ENCODE measurements at places on chromosomes 3 and 15. TPM values are rescaled to one million over a fixed set of nuclear protein-coding genes. Genes with fewer than 3 reads are reported as not detected.

DNA sequence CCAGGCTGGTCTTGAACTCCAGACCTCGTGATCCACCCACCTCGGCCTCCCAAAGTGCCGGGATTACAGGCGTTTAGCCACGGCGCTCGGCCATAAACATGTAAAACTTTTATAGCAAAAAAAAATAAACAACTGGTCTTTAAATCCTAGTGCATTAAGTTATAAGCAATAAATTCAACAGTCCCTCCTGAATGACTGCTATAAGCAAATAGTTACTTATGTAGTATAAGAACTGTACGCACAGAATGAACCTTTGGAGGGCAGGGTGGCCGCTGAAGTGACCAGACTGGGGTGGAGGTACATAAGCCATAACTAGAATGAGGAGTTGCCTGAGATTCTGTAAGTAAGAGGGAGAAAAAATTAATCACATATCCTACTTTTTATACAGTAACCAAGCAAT is 12.6 kb downstream of the CCDC14 start:
- DNase-seq: no peak

DNA sequence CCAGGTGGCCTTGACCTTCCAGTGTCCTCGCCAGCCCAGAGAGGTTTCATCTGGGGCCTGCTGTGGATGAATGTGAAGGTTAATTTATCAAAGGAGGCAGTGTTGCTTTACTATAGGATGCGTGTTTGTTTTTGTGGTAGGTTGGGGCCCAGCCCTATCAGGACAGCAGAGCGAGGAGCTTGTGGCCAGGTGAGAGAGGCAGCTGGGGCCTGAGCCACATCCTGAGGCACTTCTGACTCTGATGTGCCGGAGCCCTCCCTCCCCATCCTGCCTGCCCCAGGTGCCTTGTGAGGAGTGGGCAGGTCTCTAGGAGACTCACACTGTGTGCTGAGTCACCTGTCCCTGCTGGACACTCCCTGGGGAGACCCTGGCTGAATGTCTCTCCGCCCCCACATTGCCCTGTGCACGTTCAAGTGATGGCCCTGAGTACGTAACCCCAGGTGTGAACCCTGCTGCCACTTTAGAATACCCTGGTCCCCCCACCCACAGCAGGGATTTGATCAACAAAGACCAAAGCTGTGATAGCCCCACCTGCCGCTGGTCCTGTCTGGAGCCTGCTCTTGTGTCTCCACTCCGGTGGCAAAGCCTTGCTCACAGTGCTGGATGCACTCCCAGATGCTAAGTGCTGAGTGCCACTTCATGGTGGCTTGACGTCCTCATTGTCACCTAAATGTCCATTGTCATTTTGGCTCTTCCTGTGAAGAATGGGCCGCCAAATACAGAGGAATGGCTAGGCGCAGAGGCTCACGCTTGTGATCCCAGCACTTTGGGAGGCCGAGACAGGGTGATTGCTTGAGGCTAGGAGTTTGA is 16.0 kb downstream of the FBLN2 start:
- DNase-seq: no peak

Gene CPN2
- not detected for polyA plus RNA-seq

DNA sequence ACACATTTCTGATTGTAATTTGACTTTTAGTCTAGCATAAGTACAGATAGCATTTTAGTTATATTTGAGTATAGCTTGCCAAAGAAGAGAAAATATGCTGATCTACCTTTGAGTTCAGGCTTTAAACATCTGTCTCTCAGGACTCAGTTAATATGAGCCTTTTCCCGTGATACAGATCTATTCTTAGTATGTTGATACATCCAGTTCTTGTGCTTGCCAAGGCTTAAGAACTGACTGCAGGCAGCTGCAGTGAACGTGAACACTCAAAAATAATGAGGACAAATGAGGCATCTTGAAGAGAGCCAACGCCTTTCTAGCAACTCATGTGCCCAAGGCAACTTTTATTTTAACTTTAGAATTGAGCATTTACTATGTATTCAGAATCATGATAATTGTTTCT is 325.5 kb downstream of the SI start:
- no peak for DNase-seq

DNA sequence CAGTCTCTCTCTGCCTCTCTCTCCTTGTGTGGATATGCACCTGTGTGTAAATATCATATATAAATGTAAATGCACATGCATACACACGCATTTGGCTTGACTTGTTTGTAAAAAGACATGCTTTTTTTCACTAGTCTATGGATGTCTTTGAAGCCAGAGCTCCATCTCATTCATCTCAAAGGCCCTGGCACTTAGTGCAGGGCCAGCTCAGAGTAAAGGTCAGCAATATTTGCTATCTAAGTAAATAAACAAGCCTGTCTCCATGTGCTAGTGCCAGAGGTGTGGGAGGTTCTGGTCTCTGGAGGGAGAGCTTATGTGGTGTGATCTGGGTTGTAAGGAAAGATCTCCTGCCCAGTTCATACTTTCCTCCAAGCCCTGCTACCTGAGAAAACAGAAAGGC is 5.6 kb downstream of the CLSTN2 start:
- no peak for DNase-seq

GRCh38 chr3:144415492-144415891 is 443.9 kb downstream of the DIPK2A start:
- DNase-seq: no peak

Gene WDR76
- 3.4 TPM for polyA plus RNA-seq

- no peak for DNase-seq
These were observed 204.9 kb upstream of the RASGRP1 start for GRCh38 chr15:38769492-38769891.

Gene SERINC4
- polyA plus RNA-seq: not detected

Gene CCDC54
- polyA plus RNA-seq: not detected

Gene DNAJA4
- 4.1 TPM for polyA plus RNA-seq

DNA sequence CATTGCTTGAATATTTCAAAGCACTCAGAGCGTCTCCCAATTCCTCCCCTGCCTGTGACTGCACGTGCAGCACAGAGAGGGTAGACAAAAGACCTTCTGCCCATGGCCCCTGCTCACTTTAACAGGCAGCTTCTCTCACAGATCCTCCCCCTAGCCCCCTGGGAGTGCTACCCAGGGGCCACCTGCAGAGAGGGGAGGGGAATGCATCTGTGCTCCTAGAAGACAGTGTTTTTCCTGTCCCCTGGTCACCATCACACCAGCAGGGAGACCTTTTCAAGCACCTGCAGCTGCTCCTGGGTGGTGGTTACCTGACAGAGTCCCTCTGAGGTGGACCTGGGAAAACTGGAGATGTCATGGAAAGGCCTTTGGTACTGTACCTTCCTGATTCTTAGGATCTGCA is 56.7 kb upstream of the PRR23C start:
- no peak for DNase-seq

DNA sequence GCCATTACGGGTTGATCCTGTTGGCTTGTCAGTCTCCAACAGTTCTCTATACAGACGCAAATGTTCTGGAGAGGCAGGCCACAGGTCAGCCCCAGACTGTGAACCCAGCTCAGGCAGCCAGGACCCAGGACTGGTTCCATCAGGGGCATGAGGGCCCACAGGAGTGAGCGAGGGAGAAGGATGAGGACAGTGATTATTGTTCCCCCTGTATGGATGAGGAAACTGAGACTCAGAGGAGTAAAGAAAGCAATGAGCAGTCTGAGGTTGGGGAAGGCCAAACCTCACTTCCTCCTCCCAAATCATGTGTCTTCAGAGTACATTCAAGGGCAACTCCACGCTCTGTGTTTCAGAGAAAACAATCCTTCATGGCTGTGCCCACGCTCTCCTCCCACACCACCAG is 121.9 kb downstream of the RPLP1 start:
- no peak for DNase-seq

- no peak for DNase-seq
These were observed 13.2 kb downstream of the DPH3 start for GRCh38 chr3:16251316-16252085.

All from BJ (cell line).